Activated CD4-positive, alpha-beta T cell treated with anti-CD3 and anti-CD28 coated beads, Interleukin-2, amount 10 ng/mL, durations not matched to agents 7 days and 5 days (primary cell): ENCODE measurements at places on chromosomes 6 and 20. TPM values are rescaled to one million over a fixed set of nuclear protein-coding genes. Genes with fewer than 3 reads are reported as not detected.

Gene PI3
- total RNA-seq: not detected

Gene ENPP5
- 0.07 TPM for total RNA-seq

Gene MYBL2
- 106 TPM for total RNA-seq

Gene XKR7
- 0.05 TPM for total RNA-seq

Gene ELOVL2
- not detected for total RNA-seq

Gene CHRNA4
- total RNA-seq: not detected

Gene FAM83B
- total RNA-seq: not detected

Gene RSPO4
- not detected for total RNA-seq

Gene SEMG1
- total RNA-seq: not detected

Gene KCNG1
- total RNA-seq: not detected

Gene APOM
- 4.5 TPM for total RNA-seq

Gene FOXF2
- not detected for total RNA-seq

Gene BFSP1
- total RNA-seq: 2.2 TPM

Gene PRR18
- total RNA-seq: not detected
